ENCODE measurements at places on chromosomes 7 and 10. TPM values are rescaled to one million over a fixed set of nuclear protein-coding genes. Genes with fewer than 3 reads are reported as not detected.

ENTPD1 gene
- total RNA-seq: 0.16 TPM

OR2A42 gene
- total RNA-seq: not detected

UPK3B gene
- 20.0 TPM for total RNA-seq

RSPH10B gene
- not detected for total RNA-seq

COL28A1 gene
- total RNA-seq: 0.85 TPM

ERVW-1 gene
- 0.04 TPM for total RNA-seq

STEAP1 gene
- 17.0 TPM for total RNA-seq

SEMA3C gene
- total RNA-seq: 53.5 TPM

JAKMIP3 gene
- 0.79 TPM for total RNA-seq

GNG11 gene
- 32.2 TPM for total RNA-seq

NUPR2 gene
- not detected for total RNA-seq

AMZ1 gene
- total RNA-seq: 0.08 TPM
